ENCODE measurements at places on chromosomes 6 and 20.

DNA sequence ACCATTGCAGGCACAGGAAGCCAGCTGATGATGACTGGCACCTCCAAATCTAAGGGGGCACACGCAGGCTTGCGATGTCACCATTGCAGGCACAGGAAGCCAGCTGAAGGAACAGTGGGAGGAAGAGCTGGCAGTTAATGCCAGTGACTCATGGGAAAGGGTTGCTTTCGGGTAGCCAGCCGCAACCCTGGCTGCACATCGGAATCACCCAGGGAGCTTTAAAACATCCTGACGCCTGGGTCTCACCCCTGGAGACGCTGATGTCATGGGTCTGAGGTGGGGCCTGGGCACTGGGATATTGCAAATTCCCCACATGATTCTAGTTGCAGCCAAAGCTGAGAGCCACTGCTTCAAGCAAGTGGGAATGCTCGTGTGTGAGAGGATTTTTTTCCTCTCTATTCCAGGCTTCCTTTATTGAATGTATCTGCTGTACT, 16.1 kb upstream of the CCN6 start:
- no peak for DNase-seq

DNA sequence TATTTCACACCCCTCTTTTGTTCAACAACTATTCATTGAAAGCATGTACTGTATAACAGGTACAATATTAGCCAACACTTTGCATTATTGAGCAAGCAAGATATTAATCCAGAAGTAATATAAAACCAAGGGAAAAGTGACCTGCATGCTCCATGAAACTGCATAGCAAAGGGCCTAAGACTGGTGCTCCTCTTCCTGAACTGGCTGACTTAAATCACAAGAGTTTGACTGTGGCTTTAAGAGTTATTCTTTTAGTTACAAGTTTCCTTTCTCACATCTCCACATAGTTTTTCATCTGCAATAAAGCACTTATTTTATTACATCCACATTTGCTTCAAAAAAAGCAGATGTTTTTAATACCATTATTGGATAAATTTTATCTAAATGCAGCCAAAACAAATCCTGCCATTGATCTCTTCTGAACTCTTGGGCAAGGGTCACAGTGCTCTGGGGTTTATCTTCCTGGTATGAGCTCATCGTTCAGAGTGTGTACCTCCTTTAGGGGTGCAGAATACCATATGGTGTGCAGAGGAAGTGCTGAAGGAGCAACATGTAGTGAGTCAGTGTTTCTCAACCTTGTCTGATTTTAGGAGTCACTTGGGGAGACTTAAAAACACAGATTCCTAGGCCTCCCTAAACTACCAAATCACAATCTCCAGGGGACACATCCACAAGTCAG, 1225.9 kb upstream of the MAP3K7 start:
- no peak for DNase-seq

GRCh38 chr6:45942953-45943352, 72.7 kb downstream of the CLIC5 start:
- no peak for DNase-seq

- DNase-seq: no peak
These were observed 80.4 kb downstream of the ARID1B start for GRCh38 chr6:156857573-156857972.

GRCh38 chr6:1865585-1865984, 255.9 kb downstream of the FOXC1 start:
- no peak for DNase-seq

- DNase-seq: no peak
These were observed 84.2 kb downstream of the TRERF1 start for GRCh38 chr6:42367353-42368011.

DNA sequence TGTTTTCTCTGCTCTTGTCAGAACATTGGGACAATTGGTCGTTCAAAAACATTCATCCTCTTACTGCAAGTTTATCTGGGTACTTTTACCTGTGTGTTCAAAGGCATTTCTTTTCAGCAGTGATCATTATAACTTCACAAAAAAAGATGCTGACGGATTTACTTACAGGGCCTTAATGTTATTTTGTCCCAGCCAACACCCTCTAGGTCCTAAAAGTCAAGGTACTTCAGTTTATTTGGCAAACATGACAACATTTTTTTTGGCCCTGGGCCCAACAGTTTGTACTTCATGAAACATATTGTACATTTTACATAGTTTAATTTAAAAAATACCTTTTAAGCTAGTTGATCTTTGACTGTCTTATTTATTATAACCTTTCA, 241.2 kb upstream of the TAB2 start:
- no peak for DNase-seq

- no peak for DNase-seq
These were observed 75.1 kb upstream of the PTPRK start for GRCh38 chr6:128595544-128595943.

- DNase-seq: no peak
These were observed 160.4 kb upstream of the MAFB start for GRCh38 chr20:40849456-40849855.

DNA sequence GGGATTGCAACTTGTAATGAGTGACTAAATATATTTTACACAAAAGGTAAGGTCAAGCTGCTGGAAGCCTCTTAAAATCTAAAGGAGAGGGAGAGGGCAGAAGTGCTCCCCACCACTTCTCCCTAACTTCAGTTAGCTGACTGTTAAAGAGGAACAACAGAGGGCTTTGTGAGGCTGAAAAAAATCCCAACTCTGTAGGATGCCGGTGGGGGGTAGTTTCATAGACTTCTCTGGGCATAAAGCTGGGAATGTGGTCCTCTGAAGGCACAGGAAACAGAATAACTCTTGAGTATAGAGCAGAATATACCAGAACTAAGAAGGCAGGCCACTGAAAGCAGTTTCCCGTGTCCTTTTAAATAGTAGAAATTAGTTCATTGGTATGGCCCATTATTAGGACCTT, 71.6 kb downstream of the KIF6 start:
- DNase-seq: no peak

DNA sequence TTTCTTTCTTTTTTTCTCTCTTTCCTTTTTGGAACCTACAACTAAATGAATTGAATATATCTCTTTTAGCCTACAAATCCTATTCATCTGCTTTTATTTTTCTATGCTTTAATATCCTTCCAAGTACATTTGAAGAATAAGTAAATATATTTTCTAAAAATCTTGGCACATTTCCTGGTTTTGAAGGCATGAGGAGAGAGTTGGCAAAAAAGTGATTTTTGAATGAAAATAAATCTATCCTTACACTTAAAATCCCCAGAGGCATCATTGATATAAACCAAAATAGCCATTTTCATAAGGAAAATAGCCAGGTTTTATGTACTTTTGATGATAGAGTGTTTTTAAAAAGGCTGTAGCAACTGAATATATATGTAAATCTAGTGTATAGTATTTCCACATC, 69.0 kb downstream of the SAMD5 start:
- DNase-seq: no peak

- no peak for DNase-seq
These were observed 15.7 kb upstream of the IGF2R start for GRCh38 chr6:159953091-159953601.

- DNase-seq: no peak
These were observed at the start of gene GRIK2 for GRCh38 chr6:101393251-101393828. Gene GRIK2 (plus strand): TSS chr6:101393708.

DNA sequence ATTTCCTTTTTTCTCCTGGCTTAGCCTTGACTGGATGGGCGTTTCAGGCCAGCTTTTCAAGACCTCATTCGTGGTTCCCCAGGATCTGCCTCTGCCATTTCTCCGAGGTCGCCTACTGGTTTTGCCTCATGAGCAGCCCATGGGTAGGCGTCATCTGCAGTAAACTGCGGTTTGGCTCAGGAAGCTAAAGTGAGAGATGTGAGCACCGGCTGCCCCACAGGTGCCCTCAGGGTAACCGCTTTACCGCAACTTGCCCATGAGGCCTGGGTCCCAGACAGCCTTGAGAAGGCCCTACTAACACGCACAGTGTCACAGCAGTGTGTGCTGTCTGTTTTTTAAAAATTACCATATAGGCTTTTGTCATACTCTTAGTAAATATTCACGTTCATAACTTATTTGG, 53.4 kb upstream of the TBXT start:
- peak; percentile 10 for DNase-seq

- no peak for DNase-seq
These were observed 106.2 kb downstream of the LCA5 start for GRCh38 chr6:79430913-79431536.

GRCh38 chr6:39882531-39882899, 51.7 kb downstream of the MOCS1 start:
- no peak for DNase-seq

DNA sequence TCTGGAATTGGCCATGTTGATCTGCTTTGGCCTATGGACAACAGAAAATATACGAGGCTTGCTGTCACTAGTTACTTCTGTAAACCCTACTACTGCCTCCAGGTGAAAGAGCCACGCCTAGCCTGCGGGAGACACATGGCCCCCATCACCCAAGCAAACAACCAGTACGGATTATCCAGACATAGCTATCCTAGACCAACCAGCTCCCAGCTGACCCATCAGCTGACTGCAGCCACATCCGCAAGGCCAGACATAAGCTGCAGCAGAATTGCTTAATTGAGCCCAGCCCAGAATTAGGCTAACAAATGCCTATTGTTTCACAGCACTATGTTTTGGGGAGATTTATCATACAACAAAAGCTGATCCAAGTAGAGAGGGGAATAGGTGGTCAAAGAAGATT, 13.5 kb downstream of the REV3L start:
- DNase-seq: no peak

DNA sequence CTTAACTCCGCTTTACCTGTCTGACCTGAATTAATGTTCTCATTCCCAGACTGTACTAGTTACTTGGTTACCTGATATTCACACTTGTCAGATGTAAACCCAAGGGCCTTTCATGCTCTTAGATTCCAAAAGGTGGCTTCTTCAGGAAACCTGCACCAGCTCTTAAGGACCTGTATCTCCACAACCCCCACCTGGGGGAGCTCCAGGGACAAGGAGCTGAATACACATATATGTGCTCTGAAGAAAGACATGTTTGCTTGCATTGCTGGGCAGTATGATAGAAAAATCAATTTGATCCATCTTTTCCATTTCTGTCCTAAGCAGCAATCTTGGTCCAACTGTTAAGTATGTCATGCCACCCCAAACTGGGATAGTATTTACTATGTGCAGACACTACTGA, 64.8 kb upstream of the POU3F2 start:
- no peak for DNase-seq

- DNase-seq: no peak
These were observed 32.5 kb downstream of the SUN5 start for GRCh38 chr20:32971703-32972161.

GRCh38 chr20:59837623-59838394, 95.6 kb downstream of the SYCP2 start:
- no peak for DNase-seq

- no peak for DNase-seq
These were observed 38.7 kb upstream of the RIPOR2 start for GRCh38 chr6:24974182-24975171.

- no peak for DNase-seq
These were observed 107.0 kb downstream of the JARID2 start for GRCh38 chr6:15352845-15353244.

DNA sequence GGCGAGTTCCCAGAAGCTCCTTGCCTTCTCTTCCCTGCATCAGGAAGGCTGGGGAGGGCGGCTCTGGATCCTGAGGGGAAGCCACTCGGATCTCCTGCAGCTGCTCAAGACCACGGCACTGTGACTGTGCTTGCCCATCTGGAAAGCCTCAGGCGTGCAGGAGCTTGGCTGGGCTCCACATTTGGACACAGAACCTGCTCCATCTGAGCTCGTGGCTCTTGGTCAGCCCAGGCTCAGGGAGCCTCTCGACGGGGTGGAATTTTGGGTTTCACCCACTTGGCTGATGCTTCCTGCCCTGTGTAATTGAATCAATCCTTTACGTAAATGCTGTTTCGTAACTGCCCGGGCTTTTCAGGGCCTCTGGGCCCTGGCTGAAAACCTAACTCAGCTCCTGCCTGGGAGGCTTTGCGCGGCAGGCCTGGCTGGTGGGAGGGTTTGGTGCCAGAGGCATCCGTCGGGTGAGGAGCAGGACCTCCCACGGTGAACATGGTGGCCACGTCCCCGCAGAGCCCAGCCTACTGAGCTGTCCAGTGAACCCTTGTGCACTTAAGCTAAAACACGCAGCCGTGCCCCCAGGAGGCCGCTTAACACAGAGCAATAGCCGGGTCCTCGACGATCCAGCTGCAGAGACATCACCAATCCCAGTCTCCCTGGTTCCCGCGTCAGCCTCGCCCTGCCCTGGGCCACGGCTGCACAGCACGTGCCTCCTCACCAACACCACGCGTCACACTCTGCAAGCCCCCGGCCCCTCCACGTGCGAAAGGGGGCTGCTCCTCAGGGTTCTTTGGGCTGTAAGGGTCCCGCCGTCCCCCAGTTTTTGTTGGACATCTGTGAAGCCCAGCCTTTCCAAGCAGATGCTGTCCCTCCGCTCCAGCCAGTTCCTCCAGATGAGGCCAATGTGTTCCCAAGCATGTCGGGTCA, 241.0 kb downstream of the DLL1 start:
- DNase-seq: no peak

GRCh38 chr6:83182114-83182513, 11.0 kb downstream of the PGM3 start:
- DNase-seq: no peak

DNA sequence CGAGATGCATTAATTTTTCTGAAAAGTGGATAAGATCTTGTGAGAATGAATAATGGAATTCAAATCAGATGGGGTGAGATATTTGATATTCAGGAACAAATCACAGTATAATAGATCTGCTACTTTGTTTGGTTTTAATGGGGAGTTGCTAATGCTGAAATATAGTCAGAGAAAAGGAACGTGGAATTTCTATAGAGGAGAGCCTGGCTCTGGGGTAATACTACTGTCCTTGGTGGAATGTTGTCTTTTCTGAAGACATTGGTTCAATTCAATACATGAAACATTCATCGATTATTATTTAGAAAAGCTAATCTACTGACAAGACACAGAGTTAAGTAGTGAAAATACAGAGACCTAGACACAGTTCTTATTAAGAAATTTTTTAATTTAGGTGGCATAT, 108.6 kb downstream of the ESR1 start:
- no peak for DNase-seq

- no peak for DNase-seq
These were observed 84.2 kb downstream of the MYB start for GRCh38 chr6:135265278-135265677.

GRCh38 chr6:161393839-161394364, 120.0 kb upstream of the AGPAT4 start:
- DNase-seq: peak; percentile 42

GRCh38 chr6:132333639-132334520, 67.4 kb downstream of the MOXD1 start:
- no peak for DNase-seq

DNA sequence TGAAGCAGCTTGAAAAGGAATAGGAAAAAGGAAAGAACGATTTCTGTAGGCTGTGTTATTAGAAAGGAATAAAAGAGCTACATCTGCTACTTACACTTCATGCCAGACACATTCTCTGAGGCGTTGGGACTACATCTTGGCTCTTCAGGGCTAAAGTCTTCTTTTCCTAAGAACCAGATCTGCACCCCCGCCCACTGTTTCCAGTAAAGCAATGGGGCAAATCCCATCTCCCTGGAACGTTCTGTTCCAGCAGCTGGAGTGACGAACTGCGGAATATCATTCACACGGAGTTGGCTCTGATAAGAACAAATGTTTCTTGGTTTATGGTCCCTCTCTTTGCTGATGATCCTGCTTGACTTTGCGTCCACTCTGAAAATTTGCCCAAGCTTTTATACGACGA, 26.9 kb downstream of the FAM50B start:
- no peak for DNase-seq

Data from stimulated activated CD4-positive, alpha-beta T cell treated with anti-CD3 and anti-CD28 coated beads, Interleukin-12 subunit alpha, Interleukin-12 subunit beta, amount 100 ng/mL, for 48 hours (primary cell).